GM04503 (cell line): ENCODE measurements at places on chromosomes 4 and X.

GRCh38 chrX:25191403-25191802, 175.6 kb upstream of the ARX start:
- DNase-seq, result no peak

DNA sequence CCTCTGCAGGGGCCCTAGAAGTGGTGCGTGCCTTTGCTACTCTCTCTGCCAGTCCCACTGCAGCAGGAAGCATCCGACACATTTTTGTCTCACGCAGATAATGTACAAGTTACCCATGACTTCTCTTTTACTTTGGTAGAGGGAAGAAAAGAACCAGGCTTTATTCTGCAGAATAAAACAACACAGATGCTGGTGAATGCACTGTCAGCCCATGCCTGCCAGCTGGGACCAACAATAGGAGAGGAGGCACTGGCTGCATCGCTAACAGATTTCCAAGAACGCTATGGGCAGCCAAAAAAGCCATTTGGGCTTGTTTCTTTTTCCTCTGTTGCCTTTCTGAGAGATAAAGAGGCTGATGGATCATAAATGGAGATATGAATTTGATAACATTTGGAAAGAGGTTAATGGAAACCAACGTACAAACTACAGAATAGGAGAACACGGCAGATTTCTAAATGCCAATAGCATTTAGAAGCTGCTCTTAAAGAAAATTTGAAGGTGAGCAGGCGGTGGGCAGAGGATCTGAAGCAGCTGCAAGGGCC, 47.5 kb upstream of the IGFBP7 start:
- no peak for DNase-seq

DNA sequence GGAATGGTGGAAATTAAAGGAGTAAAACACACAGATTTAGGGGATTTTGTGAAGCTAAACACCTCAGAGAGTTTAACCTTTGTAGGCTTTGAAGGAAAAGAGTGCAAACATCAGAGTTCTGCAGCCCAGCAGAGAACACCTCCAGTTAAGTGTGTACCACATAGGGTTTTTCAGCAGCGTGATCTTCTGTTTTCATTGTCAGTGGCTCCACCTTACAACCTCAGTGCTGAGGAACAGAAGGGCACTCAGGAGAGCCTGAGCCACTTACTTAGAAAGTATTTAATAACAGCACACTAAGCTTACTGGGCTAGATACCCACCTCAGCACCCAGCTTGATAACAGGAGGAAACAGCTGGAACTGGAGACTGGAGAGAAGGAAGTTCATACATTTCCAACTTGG, 2.0 kb upstream of the FBXW7 start:
- DNase-seq, result no peak

GRCh38 chr4:114497116-114497515, 101.5 kb upstream of the UGT8 start:
- no peak for DNase-seq

DNA sequence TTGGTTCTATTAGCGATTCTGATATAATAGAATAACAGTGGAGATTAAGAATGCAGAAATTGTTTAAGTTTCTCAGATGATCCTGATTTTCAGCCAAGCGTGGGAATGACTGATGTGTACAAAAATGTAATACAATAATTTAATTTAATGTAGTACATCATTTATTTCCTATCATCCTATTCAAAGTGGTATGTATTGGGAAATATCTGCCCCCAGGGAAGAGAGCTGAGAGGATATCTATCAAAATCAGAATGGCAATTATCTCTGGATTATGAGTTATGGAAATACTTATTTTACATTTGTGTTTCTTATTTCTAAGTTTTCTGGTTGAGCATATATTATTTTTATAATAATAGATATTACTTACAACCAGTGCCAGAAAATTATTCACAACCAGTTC, 3.9 kb downstream of the FABP2 start:
- no peak for DNase-seq

GRCh38 chr4:100828986-100829685, 311.3 kb upstream of the EMCN start:
- no peak for DNase-seq

DNA sequence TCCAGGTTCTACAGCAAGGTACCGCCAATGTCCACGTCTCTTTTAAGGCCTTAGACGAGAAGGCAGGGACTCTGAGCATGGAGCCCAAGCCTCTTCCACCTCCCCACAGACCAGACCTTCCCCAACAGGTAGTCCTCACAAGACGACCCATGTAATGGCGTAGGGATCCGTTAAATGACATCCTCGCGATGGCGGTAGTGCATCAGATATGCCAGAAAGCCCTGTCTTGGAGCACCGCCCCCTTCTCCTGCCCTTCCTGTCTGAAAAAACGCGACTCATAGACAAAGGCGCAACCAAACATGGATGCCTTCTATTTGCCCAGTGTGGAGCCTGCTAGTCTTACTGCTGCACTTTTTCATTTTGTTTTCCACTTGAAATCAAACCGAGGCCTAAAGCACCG, 185.4 kb downstream of the OR13H1 start:
- DNase-seq, result peak; percentile 53

GRCh38 chrX:136586386-136586785, 54.4 kb downstream of the VGLL1 start:
- no peak for DNase-seq

- DNase-seq, result no peak
These were observed 222.2 kb upstream of the NUDT6 start for GRCh38 chr4:123144616-123145015.

GRCh38 chr4:78625073-78625472, 73.5 kb downstream of the ANXA3 start:
- no peak for DNase-seq

DNA sequence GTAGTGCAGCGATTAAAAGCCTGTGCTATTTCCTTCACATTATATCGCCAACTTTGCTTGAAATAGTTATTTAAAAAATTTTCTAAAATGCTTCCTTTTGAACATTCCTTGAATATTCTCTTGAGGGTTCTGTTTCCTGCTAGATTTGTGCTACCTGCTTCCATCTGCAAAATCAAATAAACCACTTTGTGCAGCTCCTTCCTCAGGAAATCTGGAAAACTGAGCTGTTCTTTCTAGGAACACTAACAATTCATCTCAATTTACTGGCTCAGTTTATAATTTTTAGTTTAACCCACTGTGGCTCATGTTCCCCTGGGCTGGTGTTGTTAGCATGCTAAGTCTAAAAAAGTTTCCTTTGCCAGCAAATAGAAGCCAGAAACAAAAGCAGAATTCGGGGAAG, 88.1 kb upstream of the LCORL start:
- no peak for DNase-seq

- no peak for DNase-seq
These were observed 683.9 kb upstream of the ATOH1 start for GRCh38 chr4:93144644-93145043.

DNA sequence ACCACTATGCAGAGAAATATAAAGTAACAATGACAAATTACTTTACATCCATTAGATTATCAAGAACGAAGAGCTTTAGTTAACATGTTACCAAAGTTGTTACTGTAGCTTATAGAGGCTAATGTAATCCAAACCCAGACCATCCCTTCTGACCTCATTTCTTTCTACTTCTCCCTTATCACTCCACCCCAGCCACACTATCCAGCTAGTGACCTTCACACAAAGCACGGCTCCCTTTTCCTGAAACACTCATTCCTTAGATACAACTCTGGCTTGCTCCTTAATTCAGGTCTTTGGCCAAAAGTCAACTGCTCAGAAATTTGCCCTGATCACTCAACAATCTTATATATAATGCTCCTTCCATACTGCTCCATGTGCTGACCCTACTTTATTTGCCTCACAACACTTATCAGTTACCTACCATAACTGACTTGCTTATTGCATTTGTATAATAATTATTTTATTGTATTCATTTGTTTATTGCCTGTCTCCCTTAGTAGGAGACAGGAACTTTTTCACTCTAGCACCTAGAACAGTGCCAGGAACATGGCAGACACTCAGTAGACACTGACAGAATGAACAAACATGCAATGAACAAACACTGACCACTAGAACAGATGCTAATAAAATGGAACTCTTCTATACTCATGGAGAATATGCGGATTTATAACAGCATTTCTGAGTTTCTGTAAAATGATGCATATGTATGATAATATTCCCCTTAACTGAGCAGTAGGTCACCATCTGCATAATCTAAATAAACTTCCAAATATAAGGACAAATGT, 67.6 kb downstream of the EIF4E start:
- DNase-seq, result no peak

DNA sequence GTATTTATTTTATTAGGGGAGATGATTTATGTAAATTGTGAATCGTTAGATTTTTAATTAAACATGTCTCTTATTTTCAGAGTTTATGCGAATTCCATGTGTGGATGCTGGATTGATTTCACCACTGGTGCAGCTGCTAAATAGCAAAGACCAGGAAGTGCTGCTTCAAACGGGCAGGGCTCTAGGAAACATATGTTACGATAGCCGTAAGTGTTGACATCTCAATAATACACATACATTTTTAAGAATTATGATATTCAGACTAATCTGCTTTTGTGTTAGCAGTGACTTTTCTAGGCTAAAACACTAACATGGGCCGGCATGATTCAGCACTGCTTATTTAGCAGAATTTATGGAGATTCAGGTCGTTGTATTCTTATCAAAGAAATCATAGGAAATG, 91.2 kb downstream of the RAP1GDS1 start:
- DNase-seq, result no peak

GRCh38 chr4:186132577-186133242, 28.2 kb downstream of the FAM149A start:
- DNase-seq, result no peak

DNA sequence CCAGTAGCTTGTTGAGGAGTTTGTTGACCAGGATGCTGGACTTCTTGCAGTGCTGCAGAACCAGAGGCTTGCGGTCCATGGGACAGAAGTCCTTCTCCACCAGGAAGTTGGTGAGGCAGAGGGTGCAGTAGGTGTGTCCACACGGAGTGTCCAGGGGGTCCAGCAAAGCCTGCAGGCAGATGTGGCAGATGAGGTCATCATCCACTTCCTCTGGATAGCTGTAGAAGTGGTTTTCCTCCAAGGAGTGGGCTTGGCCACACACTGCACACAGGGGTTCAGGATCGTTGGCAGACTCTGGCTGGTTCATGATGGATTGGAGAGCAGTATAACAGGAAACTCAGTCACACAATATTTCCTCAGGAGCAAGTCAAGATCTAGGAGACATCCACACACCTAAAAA, 17.6 kb downstream of the LNX1 start:
- DNase-seq, result no peak

DNA sequence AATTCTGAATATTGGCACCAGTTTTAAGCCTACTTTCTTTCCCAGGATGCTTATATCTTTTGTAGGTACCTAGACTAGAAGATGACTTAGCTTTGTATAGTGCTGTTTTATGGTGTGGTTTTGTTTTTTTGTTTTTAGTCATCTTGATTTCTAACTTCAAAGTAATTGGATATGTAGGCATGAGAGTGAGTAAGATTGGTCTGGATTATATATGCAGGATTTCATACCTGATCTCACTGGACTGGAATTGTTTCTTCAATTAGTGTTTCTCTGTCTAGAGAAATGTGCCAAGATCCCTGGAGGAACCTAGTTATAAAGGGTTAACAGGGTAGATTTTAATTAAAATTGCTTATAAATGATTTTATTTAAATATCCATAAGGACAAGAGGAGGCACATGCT, 23.1 kb downstream of the NAP1L5 start:
- DNase-seq, result no peak

- DNase-seq, result no peak
These were observed 15.9 kb downstream of the TMEM184C start for GRCh38 chr4:147633113-147633512.

GRCh38 chr4:111689731-111690130, 455.5 kb upstream of the FAM241A start:
- DNase-seq, result peak; percentile 41

DNA sequence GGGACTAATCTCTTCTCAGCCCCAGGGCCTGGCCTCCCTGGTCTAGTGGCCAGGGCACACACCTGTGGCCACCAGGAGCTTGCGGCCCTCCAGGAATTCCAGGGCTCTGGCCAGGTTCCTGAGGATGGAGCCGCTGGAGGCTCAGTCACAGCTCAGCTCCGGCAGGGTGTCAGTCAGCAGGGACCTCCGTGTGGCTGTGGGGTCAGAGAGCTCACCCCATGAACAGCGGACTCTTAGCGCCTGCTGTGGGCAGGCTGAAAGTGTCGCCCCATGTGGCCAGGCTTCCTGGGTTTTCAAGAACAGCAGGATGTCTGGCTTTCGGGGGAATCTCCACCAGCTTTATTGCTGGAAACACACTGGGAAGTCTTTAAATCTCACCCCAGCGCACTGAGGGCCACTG, 19.3 kb upstream of the SH3TC1 start:
- DNase-seq, result no peak

DNA sequence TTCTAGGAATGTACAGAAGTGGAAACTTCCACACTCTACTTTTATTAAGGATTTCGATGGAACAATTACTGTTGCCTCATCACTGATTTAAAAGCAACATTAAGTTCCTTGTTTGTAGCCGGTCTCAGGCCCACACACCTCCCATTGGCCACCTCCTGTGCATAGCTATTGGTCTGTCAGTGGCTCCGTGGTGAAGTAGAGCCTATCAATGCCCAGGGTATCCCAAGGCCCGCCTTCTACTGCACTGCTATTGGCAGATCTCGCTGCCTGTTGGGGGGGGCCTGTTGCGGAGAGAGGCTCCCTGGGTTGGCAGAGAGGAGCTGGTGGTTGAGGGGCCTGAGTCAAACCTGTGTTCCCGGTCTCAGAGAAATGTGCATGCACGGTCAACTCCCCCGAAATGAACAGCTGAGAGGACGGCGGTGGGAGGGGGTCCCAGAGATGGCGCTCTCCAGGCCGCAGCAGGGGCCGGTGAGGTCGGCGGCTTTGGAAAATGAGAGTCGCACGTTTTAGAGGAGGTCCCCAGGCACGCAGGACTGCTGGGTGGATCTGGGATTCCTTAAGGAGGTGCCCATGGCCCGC, 4.9 kb upstream of the ARAF start:
- peak; percentile 73 for DNase-seq

- DNase-seq, result no peak
These were observed 1.8 kb downstream of the ARHGAP4 start for GRCh38 chrX:153924149-153924861.

GRCh38 chr4:120971884-120972283, 49.4 kb upstream of the PRDM5 start:
- DNase-seq, result no peak

DNA sequence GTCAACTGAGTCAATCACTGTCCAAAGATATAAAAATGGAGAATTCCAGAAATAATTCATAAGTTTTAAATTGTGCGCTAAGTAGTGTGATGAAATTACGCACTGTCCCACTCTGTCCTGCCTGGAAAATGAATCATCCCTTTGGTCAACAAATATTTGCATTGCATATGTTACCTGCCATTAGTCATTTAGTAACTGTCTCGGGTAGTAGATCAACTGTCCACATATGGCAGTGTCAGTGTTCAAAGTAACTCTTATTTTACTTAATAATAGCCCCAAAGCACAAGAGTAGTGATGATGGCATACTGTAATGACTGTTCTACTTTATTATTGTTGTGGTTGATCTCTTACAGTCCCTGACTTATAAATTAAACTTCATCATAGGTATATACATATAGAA, 3.4 kb downstream of the YTHDC1 start:
- DNase-seq, result no peak

- DNase-seq, result no peak
These were observed 9.0 kb downstream of the FAM193A start for GRCh38 chr4:2545321-2546013.

- DNase-seq, result no peak
These were observed 19.9 kb downstream of the DGAT2L6 start for GRCh38 chrX:70196961-70197720.
